Left forelimb (tissue), 1 donor: ENCODE measurements at places on chromosomes 6 and 20.
A peak's percentile ranks its signal among the peaks of the same experiment; 100 is the strongest.

GRCh38 chr20:46357030-46357514 is 48.8 kb upstream of the CDH22 start:
- DNase-seq: no peak

GRCh38 chr6:31896856-31897611 is 464 bp downstream of the EHMT2 start:
- DNase-seq: peak; percentile 72

DNA sequence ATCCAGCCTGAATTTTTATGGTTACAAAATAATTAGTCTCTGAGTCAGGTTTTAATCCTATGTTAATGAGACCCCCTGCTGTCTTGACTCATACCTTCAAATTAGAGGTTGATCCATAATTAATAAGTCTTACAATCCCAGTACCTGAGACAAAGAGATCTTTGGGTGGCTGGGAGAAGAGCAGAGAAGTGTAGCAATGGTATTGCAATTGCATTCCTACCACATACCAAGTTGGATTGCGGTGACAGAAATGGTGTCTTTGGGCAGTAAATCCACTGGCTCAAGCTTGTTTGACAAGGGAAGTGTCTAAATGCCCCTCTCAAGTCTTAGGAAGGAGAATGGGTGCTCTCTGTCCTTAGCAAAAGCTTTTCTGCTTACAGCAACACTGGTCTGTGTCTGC is 150.4 kb downstream of the BTBD3 start:
- no peak for DNase-seq

DNA sequence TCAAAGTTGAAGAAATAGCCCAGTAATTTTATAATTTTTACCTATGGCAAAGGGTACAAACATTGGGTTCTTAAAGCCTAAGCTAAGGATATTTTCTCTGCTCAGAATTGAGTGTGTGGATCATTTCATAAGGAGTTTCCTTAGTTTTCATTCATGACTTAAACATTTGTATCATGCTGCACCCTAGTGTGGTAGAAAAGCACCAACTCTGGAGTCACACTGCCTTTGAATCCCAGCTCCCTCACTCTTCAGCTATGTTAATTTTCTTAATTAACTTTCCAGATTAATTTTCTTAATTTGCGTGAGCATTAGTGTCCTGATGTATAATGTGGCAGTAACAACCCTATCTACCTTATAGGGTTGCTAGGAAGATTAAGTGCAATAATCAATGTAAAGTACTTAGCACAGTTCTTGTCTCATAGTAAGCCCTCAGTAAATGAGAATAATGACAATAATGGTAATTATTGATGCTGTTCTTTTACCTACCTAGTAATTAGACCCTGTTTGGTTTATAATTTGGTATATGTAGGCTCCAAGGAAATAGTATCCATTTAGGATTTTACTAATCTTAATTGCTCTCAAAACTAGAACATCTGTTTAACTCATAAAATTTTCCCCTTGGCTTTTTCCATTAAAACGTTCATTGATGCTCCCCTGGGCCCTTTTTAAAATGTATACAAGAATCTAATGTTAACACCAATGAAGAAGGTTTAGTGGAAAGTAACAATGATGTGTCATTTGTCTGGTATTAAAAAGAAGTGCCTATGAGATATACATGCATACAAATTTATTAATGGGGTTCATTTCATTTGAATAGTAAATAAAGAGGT is 31.6 kb downstream of the DSE start:
- DNase-seq: no peak

DNA sequence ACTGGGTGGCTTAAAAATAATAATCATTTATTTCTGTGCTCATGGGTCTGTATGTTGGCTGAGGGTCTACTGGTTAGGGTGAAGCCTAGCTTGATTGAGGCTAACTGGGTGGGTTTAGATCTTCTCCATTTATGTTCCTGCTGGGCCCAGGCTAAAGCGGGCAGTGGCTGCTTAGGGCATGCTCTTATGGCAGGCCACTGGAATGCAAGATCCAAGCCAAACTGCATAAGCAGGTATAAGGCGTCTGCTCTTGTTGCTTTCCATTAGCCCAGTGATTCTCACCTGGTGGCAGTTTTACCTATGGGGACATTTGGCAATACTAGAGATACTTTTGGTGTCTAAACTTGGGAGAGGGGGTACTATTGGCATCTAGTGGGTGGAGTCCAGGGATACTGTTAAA is 44.5 kb downstream of the QKI start:
- no peak for DNase-seq

DNA sequence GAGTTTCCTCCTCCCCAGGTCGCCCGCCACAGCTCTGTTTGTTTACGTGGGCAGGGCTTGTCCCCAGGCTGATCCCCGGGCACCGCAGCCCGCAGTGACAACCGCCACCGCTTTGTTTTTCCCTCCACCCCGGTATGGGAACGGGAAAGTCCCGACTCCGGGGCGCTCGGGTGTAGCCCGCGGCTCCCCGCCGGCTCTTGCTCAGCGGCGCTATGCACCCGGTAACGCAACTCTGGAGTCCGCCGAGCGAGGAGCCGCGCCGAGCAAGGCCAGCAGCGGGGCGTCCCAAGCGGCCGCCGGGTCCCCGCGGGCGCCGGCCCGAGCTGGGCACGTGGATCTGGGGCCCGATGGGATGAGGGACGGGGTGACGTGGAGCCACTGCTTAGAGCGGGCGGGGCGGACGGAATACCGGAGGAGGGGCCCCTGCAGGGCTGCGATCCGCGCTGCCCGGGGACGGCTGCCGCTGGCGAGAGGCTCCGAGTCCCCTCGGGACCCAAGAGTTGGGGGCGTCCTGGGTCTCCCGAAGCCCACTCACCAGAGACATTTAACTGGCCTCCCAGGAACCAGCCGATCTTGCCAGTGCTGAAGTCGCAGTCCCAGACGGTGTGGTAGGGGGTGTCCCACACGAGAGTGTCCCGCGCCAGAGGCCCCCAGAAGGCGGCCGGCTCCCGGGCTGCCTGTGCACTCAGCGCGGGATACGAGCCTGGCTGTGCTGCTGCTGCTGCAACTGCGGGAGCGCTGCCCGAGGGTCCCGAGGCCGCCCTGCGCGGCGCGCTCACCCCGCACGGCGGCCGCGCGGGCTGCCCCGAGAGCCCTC is 497 bp downstream of the ACSS1 start:
- peak; percentile 85 for DNase-seq

DNA sequence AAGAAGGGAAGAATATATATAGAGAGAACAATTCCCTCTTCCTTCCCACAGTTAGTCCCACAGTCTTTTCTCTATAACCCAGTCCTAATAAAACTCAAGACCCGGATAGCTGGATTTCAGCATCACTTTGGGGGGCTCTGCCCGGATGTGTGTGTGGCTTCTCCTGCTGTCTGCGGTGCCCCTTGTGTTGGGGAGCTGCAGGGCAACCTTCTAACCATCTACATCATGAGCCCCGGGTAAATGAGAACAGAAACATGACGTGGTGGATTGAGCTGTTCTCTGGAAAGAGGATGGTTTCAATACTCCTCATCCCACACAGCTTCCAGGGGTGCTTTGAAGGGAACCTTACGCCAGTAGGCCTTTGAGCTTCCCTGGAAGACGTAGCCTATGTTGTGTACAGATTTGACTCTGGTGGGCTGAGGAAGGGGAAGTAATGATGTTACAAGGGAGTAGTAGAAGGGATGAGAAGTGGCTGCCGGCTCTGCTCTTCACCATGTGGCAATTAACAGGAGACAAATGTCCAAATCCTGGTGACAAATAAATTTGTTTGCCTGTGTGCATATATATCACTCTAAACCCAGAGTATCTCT is 13.5 kb upstream of the PRDM1 start:
- no peak for DNase-seq

DNA sequence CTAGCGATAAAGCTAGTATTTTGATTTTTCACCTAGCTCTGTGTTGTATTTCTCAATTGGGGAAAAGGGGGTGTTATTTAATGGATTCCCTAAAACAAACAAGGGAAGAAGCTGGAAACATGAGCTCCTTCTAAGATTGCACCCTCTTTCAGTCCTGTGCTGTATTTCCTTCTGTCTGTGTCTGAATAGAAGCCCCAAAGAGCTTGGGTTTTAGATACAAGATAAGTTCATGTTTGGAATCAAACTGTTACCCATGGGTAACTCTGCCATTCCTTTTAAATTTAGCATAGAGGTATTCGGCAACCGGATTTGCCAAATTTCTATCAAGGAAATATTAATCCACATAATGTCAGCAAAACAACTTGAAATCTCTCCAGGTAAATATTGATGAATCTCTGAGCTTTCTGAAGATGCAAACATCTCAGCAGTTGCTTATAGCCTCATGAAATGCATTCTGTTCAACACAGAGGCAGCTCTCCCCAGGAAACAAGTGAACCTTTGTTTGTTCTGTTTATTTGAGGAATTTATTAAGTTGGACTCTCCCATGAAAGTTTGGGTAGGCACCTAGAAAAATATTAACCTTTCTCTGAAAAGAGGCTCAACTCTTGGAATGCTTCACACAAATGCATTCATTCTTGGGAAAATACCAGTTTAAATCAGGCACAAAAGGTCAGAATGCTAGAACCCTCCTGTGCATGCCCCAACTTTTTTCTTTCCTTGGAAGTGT is 9.9 kb upstream of the SCGN start:
- DNase-seq: no peak

GRCh38 chr20:34301587-34302311 is 1.4 kb downstream of the AHCY start:
- DNase-seq: no peak

GRCh38 chr20:61322151-61322865 is 70.2 kb downstream of the CDH4 start:
- no peak for DNase-seq

DNA sequence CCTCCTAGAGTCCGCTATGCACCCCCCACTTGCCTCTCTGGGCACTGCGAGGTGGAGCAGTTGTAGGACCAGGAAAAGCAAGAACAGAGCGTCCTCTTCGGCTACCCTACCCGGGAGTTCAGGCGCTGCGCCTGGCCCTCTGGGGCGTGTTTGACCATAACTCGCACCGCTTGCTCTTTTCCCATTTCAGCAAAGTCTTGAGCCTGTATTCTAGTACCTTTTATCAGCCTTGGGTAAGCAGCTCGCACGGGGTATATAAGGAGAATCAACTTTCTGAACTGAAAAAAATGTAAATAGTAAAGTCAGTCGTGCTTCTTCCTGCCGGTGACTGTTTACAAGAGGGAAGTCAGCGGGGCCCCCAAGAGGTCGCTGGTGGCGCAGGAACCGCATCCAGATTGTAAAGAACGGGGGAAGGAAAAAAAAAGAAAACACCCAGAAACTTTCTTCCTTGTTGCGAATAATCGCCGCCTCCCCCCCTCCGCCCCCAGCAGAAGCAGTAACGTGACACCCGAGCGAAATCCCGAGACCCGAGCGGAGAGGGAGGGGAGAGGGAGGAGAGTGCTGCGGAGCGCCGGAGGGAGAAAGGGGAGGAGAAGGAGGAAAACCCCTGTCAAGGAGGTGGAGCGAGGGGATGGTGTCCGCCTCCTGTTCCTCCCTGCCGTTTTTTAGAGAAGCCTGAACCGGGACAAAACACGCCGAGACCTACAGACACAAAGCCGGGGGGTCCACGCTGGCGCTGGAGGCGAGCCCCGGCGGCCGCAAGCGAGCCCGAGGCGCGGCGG is at the start of gene UST:
TSS of gene UST (plus strand) at position 668 of the 782 bp plus-strand sequence. CDS start 401 bp downstream, outside the sequence.
- peak; percentile 93 for DNase-seq

DNA sequence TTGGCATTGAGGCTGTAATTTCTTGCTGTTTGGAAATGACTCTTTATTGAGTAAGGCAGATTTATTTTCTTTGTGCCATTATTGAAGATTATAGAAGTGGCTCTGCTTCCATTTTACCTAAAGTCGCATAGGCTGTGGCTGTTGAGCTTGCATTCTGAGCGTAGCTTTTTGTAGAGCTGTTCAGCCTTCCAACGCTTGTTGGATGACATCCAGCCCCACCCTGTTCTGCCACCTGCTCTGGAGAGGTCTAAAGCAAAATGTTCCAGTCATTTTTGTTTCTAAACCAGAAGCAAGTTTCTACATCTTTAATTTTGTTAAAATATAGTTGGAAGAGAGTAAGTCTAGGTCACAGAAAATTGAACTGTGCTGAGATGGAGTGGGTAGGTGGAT is 24.4 kb downstream of the UST start:
- no peak for DNase-seq

GRCh38 chr20:51104960-51105920 is 82.3 kb upstream of the KCNG1 start:
- DNase-seq: no peak
